ENCODE measurements at places on chromosomes 1 and 21. TPM values are rescaled to one million over a fixed set of nuclear protein-coding genes. Genes with fewer than 3 reads are reported as not detected.

GRCh38 chr21:15895142-15896106 is 165.6 kb downstream of the USP25 start:
- no peak for DNase-seq

DNA sequence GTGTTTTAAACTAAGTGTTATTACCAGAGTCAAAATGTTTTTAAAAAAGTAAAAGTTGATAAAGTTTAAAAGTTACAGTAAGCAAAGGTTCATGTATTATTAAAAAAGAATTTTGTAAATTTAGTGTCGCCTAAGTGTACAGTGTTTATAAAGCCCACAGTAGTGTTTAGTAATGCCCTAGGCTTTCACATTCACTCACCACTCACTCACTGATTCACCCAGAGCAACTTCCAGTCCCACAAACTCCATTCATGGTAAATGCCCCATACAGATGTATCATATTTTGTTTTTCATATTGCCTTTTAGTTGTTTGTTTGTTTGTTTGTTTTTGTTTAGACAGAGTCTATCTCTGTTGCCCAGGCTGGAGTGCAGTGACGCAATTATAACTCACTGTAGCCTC is 353.8 kb upstream of the PTBP2 start:
- no peak for DNase-seq

DNA sequence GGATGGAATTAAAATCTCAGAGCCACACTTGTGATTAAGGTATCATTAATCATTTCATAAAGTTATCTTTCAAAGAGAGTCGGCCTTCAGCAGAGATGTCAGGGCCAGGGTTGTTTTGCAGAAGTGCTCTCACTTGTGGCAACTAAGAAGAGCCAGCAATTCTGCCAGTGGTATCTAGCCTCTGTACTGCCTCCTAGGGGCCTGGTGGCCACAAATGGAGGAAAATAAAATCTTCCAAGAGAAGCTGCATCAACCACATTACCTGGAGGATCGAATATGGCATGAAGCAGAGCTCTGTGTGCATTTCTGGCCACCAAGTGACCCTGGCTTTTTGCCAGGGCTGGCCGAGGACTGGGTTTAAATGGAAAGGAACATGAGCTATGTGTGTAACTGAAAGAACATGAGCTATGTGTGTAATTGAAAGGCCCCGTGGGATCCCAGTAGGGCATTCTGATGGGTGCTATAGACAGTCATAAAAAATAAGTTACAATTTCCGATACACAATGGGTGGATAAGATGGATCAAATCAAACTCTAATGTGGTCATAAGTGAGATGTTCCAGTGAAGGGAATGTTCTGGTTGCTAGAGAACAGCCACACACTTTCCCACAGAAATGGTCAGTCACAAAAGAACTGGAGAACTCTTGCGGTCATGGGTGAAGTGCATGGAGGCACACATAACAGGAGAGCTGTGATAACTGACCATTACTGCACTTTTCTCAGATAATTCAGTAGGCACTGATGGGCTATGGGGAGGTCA is 335.8 kb downstream of the CAMTA1 start:
- DNase-seq: no peak

- no peak for DNase-seq
These were observed 30.9 kb downstream of the RCAN1 start for GRCh38 chr21:34583926-34584563.

- DNase-seq: no peak
These were observed 146.4 kb upstream of the LRRC7 start for GRCh38 chr1:69421286-69421685.

The KCNK2 gene
- 1.3 TPM for total RNA-seq

The AGMAT gene
- not detected for total RNA-seq

The TRABD2B gene
- 1.6 TPM for total RNA-seq

DNA sequence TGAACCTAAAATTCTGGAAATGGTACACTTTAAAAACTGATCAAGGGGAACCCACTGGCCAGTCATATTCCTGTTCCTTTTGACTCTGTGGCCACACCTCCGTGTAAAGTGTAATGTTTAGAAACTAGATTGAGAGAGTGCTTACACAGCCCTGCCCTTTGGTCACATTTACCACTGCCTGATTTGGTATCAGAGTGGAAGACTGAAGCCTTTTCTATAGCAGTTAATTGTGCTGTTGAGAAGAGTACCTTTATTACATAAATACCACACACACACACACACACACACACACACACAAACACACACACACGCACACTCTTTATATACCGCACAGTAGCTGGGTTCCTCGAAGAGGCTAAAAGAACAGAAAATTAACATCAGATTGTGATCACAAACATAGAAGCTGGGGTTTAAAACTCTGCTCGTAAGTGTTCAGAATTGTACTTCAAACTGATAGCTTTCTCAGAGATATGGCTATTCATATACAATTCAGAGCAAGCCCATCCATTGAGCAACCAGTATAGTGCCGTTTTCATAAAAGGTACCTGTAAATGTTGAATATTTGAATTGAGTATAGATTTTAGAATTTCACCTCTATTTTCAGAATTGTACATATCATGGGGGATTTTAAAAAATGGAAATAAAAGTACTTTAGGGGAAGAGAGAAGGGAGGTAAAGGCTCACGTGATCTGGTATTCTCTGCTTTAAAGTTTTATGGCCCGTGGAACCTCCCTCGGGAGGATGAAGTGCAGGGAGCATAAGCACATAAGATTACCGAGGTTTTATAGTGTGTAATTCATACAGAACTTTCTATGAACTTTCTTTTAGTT is 37.5 kb downstream of the CAMTA1 start:
- DNase-seq: no peak

- no peak for DNase-seq
These were observed 19.6 kb downstream of the CAPN8 start for GRCh38 chr1:223645903-223646302.

DNA sequence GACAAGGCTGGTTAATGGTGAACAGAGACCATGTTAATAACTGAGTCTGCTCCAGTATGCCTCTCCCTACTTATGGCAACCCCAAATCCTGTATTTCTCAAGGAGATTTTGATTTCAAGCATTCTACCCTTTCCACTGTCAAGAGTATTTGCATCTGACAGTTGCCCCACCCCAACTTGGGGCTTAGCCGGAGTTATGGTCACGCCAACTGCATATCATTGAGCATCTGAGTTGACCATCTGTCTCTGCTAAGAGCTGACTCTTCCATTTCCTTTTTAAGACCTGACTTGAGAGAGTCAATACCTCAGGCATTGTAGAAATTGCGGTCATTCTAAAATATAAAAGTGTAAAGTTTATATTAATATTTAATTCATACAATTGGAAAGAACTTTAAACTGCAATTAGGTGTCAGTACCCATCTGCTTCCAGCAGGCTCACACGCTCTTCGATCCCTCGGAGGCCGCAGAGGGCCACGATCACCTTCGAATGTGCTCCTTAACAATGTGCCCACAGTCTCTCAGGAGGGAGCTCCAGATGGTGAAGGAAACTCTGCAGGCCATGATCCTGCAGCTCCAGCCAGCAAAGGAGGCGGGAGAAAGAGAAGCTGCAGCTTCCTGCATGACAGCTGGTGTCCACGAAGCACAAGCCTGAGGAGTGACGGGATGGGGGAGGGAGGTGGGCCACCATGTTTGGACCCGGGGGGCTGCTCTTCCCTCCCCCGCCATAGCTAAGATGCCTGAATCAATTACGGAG is 409.8 kb downstream of the DISC1 start:
- DNase-seq: no peak

DNA sequence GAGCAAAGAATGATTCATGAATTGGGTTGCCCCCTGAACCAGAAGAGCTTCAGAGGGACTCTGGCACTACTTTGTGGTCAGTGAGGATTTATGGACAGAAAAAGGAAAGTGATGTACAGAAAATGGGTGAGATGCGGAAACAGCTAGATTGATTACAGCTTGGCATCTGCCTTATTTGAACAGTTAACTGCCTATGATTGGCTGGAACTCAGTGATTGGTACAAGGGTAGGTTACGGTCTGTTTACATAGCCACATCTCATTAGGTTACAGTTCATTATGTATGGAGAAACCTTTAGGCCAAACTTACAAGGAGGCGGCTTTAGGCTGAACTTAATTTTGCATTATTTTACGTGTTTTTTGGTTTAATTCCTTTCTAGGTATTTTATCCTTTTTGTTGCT is 29.0 kb upstream of the RHOU start:
- no peak for DNase-seq

GRCh38 chr1:212152308-212152693 is 116.8 kb downstream of the DTL start:
- DNase-seq: no peak

The LCE2C gene
- total RNA-seq: not detected

The OLIG2 gene
- total RNA-seq: not detected

DNA sequence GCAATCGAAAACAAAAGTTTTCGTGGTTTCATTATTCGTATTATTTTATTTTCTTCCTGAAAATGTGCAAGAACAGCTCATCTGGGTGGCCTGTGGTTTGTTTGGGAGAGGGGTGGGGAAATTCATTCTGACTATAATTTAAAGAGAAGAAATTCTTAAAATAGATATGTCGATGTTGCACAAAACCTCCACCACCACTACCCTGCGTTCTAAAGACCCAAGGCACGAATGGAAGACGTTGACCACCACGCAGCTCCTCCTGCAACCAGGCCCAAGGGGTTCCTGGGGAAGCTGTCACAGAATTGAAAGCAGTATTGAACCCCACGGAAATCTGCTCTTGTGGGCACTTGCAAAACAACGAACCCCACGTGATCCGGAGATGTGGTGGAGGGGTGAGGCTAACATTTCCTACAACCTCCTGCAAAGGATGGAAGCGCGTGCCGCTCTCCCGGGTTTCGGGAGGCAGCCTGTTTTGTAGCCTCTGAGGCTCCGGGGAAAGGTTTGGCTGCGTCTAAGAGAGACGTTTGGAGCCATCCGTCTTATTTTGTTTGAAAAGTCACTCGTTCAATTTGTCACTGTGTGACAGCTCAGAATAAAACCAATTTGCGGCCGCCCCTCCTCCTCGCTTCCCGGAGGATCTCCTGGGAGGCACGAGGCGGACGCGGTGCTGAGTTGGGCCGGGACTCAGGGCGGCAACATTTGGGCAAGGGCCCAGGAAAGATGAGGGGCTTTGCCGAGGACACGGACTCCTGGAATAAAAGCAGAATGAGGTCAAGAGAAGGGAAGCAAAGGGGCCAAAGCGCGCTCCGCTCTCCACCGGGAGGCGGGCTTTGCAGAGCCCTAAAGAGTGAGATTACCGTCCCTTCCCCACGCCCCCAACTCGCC is 810 bp upstream of the HLX start:
- no peak for DNase-seq

The SYTL1 gene
- total RNA-seq: 3.4 TPM

The GPR161 gene
- total RNA-seq: 23.4 TPM

The MROH7 gene
- total RNA-seq: 9.3 TPM

The CELA2B gene
- total RNA-seq: 0.33 TPM

The AIM2 gene
- not detected for total RNA-seq

DNA sequence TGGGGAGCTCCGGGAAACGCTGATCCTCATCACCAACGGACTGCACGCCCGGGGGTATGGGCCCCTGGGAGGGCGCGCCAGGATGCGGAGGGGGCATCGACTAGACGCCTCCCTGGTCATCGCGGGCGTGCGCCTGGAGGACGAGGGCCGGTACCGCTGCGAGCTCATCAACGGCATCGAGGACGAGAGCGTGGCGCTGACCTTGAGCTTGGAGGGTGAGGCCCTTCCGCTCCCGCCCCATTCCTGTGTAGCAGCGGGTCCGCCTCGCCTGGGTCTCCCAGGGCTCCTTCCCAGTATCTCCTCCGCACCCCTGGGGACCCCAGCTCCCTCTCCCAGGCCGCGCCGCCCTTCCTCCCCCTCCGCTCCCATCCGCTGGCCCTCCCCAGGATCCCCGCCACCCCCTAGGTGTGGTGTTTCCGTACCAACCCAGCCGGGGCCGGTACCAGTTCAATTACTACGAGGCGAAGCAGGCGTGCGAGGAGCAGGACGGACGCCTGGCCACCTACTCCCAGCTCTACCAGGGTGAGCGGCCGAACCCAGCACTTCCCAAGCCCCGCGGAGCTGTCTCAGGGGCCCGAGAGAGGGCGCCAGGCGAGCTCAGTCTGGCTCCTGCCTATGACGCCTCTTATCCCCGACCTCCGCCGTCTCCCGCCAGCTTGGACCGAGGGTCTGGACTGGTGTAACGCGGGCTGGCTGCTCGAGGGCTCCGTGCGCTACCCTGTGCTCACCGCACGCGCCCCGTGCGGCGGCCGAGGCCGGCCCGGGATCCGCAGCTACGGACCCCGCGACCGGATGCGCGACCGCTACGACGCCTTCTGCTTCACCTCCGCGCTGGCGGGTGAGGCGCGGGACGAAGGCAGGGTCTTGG is 5.0 kb downstream of the HAPLN2 start:
- peak; percentile 44 for DNase-seq

The LINGO4 gene
- total RNA-seq: not detected

- DNase-seq: no peak
These were observed 24.9 kb downstream of the GDAP2 start for GRCh38 chr1:117904485-117904884.

- DNase-seq: no peak
These were observed 130.2 kb downstream of the CHRM3 start for GRCh38 chr1:239516579-239516978.

DNA sequence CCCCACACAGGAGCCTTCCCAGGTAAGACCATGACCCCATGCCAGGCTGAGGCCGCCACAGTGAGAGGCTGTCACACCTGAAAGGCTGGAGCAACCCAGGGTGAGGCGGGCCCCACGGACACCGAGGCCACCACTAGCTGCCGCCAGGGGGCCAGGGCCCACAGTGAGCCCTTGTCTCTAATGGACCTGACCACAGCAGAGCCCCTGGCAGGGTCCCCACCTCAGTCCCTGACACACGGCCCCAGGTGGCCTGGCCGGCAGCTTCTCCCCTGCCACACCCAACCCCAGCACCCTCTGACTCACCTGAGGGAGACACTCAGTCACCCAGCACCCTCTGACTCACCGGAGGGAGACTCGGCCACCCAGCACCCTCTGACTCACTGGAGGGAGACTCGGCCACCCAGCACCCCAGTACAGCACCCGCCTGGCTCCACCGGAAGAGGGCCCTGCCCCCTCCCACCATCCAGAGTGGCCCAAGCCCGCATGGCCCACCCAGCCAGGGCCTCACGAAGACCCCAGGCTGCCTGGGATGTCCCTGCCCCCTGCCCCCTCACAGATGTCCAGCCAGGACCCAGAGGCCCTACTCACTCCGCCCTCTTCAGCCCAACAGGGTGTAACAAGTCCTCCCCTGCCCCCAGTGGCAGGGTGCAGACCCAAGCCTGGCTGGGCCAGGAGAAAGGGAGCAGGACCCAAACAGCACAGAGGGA is 4.4 kb downstream of the DVL1 start:
- no peak for DNase-seq

GRCh38 chr1:6982443-6982842 is 197.2 kb downstream of the CAMTA1 start:
- no peak for DNase-seq

DNA sequence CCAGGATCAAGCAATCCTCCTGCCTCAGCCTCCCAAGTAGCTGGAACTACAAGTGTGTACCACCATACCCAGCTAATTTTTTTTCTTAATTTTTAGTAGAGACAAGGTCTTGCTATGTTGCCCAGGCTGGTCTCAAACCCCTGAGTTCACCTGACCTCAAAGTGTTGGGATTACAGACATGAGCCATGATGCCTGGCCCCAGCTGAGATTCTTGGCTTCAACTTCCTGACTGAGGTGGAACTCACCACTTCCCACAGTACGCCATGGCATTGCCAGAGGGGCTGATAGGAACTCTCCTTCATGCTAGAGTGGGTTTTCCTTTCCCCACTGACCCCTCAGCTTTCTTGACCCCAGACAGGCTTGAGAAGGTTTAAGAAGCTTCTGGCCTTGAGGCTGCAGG is 251.0 kb upstream of the CSF3R start:
- DNase-seq: no peak

GRCh38 chr21:28908351-28908750 is 84.3 kb downstream of the LTN1 start:
- DNase-seq: no peak
